ENCODE measurements at places on chromosomes 1 and 21. TPM values are rescaled to one million over a fixed set of nuclear protein-coding genes. Genes with fewer than 3 reads are reported as not detected.

GRCh38 chr1:150820730-150821512, 12.9 kb upstream of the CTSK start:
- H3K27me3 ChIP-seq = no peaks in the 10 kb centered on the region
- DNase-seq = no peak
- H3K4me3 ChIP-seq = no peak overlapping the region
- peaks cover 24% of the 10 kb centered on the region for H3K36me3 ChIP-seq
- H3K27ac ChIP-seq = no peak overlapping the region
- H3K4me1 ChIP-seq = no peaks in the 10 kb centered on the region

DNA sequence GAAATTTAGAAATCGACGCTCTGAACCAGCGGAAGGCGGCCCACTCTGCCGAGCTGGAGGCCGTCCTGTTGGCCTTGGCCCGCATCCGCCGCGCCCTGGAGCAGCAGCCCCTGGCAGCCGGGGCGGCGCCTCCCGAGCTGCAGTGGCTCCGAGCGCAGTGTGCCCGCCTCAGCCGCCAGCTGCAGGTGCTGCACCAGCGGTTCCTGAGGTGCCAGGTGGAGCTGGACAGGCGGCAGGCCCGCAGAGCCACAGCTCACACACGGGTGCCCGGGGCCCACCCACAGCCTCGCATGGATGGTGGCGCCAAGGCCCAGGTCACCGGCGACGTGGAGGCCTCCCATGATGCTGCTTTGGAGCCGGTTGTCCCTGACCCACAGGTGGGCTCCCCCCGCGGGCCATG, 47.0 kb upstream of the DIP2A start:
- peaks cover 19% of the 10 kb centered on the region for H3K36me3 ChIP-seq
- DNase-seq = no peak
- no peak overlapping the region for H3K27ac ChIP-seq
- H3K4me1 ChIP-seq = peaks cover 7% of the 10 kb centered on the region
- H3K27me3 ChIP-seq = no peaks in the 10 kb centered on the region

The TFB2M gene
- total RNA-seq = 10.9 TPM

GRCh38 chr1:202084791-202085681, 37.7 kb upstream of the GPR37L1 start:
- H3K27me3 ChIP-seq = peaks cover 5% of the 10 kb centered on the region
- no peaks in the 10 kb centered on the region for H3K36me3 ChIP-seq
- H3K4me1 ChIP-seq = no peaks in the 10 kb centered on the region
- no peak overlapping the region for H3K4me3 ChIP-seq

The SLC22A15 gene
- 1.6 TPM for total RNA-seq

DNA sequence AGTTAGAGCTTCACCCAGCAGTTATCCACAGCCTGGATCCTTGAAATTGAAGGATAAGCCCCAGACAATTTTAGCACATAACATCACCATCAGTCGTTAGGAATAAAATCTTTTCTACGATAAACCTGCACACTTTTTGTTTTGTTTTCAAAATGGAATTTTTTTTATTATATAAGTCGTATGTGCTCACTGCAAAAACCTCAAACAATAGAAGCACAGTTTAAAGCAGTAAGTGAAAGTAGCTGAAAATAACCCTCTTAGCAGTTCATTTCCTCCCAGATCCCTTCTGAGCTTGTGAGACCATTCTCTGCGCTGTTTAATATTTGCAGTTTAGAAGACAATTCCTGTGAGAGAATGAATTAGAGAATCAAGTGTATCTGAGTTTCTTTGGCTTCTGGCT, 38.3 kb downstream of the ELK4 start:
- peaks cover 25% of the 10 kb centered on the region for H3K4me1 ChIP-seq
- H3K4me3 ChIP-seq = peak overlapping the region; percentile 66
- H3K27ac ChIP-seq = peak overlapping the region; percentile 78
- H3K27me3 ChIP-seq = no peaks in the 10 kb centered on the region
- peaks cover 14% of the 10 kb centered on the region for H3K36me3 ChIP-seq
- DNase-seq = no peak

DNA sequence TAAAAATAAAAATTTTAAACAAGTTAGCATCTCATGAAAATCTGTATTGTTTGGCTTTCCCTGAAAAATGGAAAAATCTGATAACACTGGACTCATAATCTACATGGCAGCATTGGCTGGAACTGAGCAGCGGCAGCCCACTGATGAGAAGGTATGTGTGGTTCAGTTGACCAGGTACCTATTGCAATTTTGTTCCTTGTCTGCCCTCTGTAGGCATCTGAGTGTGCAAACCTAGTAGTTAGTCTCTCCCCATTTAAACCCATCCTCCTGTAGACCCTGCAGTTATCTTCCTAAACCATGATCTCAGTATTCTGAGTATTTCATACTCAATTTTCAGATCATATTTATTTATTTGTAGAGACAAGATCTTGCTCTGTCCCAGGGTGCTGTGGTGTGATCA, 59.4 kb upstream of the SERBP1 start:
- no peaks in the 10 kb centered on the region for H3K36me3 ChIP-seq
- peaks cover 1% of the 10 kb centered on the region for H3K4me1 ChIP-seq
- H3K4me3 ChIP-seq = no peak overlapping the region

The RBM11 gene
- total RNA-seq = 3.3 TPM

The LRRC8B gene
- 13.9 TPM for total RNA-seq

GRCh38 chr21:36113647-36114428, 21.0 kb upstream of the CBR3 start:
- H3K4me1 ChIP-seq = peaks cover 32% of the 10 kb centered on the region
- H3K4me3 ChIP-seq = peak overlapping the region; percentile 83
- H3K27me3 ChIP-seq = peaks cover 2% of the 10 kb centered on the region
- H3K36me3 ChIP-seq = no peaks in the 10 kb centered on the region

DNA sequence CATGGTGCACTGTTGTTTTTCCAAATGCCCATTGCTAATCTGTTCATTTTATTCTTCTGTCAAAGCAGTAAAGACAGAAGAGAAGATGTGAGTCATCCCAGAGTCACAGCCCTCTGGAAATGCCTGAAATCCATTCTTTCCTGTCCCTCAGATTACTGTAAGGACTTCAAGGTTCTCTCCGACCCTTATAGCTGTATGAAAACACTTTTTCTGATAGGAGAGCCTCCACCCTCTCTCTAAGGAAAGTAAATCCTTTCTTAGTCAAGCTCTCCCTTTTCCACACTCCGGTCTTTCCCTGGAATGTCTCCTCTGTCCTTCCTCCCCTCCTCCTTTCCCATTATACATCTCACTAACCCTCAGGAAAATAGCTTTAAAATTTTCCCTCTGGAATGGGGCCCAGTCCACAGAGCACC, 3.5 kb upstream of the PRDX6 start:
- H3K36me3 ChIP-seq = peaks cover 63% of the 10 kb centered on the region
- peaks cover 34% of the 10 kb centered on the region for H3K4me1 ChIP-seq
- no peak for DNase-seq
- no peak overlapping the region for H3K27ac ChIP-seq
- peak overlapping the region; percentile 18 for H3K4me3 ChIP-seq

The KDF1 gene
- total RNA-seq = 1.1 TPM

- peaks cover 3% of the 10 kb centered on the region for H3K4me1 ChIP-seq
- no peak overlapping the region for H3K4me3 ChIP-seq
Observed at GRCh38 chr1:229863651-229864545, 203.1 kb upstream of the GALNT2 start.

DNA sequence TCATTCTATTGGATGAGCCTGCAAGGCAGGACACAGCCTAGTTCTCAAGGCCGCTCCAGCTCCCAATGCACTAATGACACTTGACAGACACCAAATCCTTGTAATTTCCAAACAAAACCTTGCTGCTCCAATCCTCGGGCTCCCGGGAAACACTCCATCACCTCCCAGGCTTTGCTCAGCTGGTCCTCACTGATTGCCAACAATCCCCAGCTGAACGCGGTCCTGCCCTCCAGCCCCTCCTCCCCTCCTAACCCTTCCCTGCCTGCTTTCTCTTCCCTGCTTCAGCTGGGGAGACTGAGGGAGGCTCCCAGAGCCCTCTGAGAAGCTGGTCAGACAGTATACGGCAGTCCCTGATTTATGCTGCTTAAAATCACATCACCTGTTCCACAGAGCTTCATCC, 114.4 kb upstream of the TNR start:
- DNase-seq = no peak
- no peaks in the 10 kb centered on the region for H3K4me1 ChIP-seq
- H3K36me3 ChIP-seq = no peaks in the 10 kb centered on the region
- no peak overlapping the region for H3K27ac ChIP-seq

The DHDDS gene
- 45.9 TPM for total RNA-seq

The FMOD gene
- total RNA-seq = not detected

- no peak for DNase-seq
- no peaks in the 10 kb centered on the region for H3K4me1 ChIP-seq
- H3K27ac ChIP-seq = no peak overlapping the region
- H3K27me3 ChIP-seq = peaks cover 14% of the 10 kb centered on the region
Observed at GRCh38 chr1:94401206-94401605, 17.0 kb upstream of the ABCD3 start.

- H3K4me1 ChIP-seq = peaks cover 13% of the 10 kb centered on the region
- DNase-seq = no peak
- no peak overlapping the region for H3K27ac ChIP-seq
- H3K4me3 ChIP-seq = no peak overlapping the region
- peaks cover 4% of the 10 kb centered on the region for H3K36me3 ChIP-seq
Observed at GRCh38 chr21:45259206-45259840, 28.4 kb downstream of the POFUT2 start.

DNA sequence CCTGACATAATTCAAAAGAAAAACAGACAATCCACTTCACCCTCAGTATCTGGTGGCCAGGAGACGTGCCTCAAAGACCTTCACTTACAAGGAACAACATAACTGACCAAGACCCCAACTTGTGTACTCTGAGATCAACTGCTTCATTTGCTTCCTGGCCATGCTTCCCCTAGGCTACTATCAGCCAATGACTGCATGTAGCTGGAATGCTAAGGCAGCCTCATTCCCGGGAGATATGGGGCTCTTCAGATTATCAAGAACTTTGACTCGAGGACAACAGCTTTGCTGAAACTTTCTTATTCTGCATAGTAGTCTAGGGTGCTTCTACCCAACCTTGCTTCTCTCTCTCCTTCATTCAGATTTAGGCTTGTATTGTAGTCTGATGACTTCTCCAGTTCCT, 11.7 kb upstream of the UCK2 start:
- H3K4me3 ChIP-seq = no peak overlapping the region
- no peaks in the 10 kb centered on the region for H3K36me3 ChIP-seq
- H3K4me1 ChIP-seq = no peaks in the 10 kb centered on the region
- no peak overlapping the region for H3K27ac ChIP-seq
- peaks cover 8% of the 10 kb centered on the region for H3K27me3 ChIP-seq
- DNase-seq = no peak

GRCh38 chr1:108072212-108072611, 107.2 kb upstream of the VAV3 start:
- H3K27me3 ChIP-seq = no peaks in the 10 kb centered on the region
- H3K36me3 ChIP-seq = peaks cover 1% of the 10 kb centered on the region
- H3K4me1 ChIP-seq = peaks cover 11% of the 10 kb centered on the region
- no peak for DNase-seq

The PLPP3 gene
- total RNA-seq = 0.50 TPM

The PPFIA4 gene
- 56.0 TPM for total RNA-seq

The SPRTN gene
- total RNA-seq = 19.0 TPM

DNA sequence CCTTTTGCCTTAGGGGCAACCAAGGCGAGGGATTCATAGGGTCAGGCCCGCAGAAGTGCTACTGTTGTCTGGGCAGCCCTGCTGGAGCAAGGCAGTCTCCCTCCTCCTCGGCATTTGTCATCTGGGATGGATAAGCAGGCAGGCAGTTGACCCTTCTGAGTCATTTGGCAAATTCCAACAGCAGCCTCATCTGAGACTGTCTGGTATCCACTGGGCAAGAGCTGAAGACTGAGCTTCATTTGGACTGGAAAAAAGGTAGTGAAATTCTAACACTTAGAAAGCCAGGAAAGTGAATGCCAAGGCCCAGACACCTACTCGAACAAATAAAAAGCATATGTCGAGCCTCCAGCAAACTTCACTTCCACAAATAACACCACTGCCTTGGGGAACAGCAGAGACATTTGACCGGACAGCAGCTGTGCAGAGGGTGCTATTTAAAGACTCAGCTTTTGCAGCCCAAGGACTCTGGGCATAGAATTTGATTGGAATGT, 4.0 kb upstream of the ZBTB40 start:
- peaks cover 8% of the 10 kb centered on the region for H3K4me1 ChIP-seq
- H3K4me3 ChIP-seq = no peak overlapping the region
- H3K36me3 ChIP-seq = peaks cover 5% of the 10 kb centered on the region
- no peak overlapping the region for H3K27ac ChIP-seq
- no peaks in the 10 kb centered on the region for H3K27me3 ChIP-seq

The ZNF436 gene
- 8.2 TPM for total RNA-seq
